ENCODE measurements at places on chromosomes 3 and 15.
A peak's percentile ranks its signal among the peaks of the same experiment; 100 is the strongest.

- no peaks in the 10 kb centered on the region for H3K27me3 ChIP-seq
- H3K27ac ChIP-seq: no peak overlapping the region
- H3K4me1 ChIP-seq: no peaks in the 10 kb centered on the region
- no peak overlapping the region for H3K4me3 ChIP-seq
Measured at GRCh38 chr3:52939600-52939999, 42.3 kb upstream of the STIMATE start.

- no peak overlapping the region for H3K4me3 ChIP-seq
- peak; percentile 55 for DNase-seq
- no peaks in the 10 kb centered on the region for H3K36me3 ChIP-seq
- peak overlapping the region; percentile 33 for H3K27ac ChIP-seq
- peaks cover 41% of the 10 kb centered on the region for H3K4me1 ChIP-seq
- H3K27me3 ChIP-seq: no peaks in the 10 kb centered on the region
Measured at GRCh38 chr15:90412356-90413194, 24.5 kb downstream of the IQGAP1 start.

DNA sequence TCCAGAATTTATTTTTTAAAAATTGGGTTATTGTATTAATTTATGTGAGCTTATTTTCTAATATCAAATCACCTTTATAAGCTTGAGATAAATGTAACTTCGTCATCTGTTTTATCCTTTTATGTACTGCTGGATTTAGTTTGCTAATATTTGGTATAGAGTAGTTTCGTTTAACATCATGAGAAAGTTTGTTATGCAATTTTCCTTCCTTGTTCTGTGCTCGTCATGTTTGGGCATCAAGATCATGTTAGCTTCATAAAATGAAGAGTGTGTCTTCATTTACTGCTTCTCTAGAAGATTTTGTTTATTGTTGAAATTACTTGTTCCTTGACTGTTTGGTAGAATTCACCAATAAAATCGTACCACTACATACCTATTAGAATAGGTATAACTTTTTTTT, 262.1 kb upstream of the SATB1 start:
- DNase-seq: no peak
- H3K4me1 ChIP-seq: no peaks in the 10 kb centered on the region
- no peak overlapping the region for H3K27ac ChIP-seq
- no peak overlapping the region for H3K4me3 ChIP-seq
- no peaks in the 10 kb centered on the region for H3K36me3 ChIP-seq

GRCh38 chr3:120129718-120130513, 35.7 kb upstream of the GSK3B start:
- no peak for DNase-seq
- H3K27ac ChIP-seq: no peak overlapping the region
- no peaks in the 10 kb centered on the region for H3K4me1 ChIP-seq
- no peak overlapping the region for H3K4me3 ChIP-seq
- H3K36me3 ChIP-seq: no peaks in the 10 kb centered on the region

DNA sequence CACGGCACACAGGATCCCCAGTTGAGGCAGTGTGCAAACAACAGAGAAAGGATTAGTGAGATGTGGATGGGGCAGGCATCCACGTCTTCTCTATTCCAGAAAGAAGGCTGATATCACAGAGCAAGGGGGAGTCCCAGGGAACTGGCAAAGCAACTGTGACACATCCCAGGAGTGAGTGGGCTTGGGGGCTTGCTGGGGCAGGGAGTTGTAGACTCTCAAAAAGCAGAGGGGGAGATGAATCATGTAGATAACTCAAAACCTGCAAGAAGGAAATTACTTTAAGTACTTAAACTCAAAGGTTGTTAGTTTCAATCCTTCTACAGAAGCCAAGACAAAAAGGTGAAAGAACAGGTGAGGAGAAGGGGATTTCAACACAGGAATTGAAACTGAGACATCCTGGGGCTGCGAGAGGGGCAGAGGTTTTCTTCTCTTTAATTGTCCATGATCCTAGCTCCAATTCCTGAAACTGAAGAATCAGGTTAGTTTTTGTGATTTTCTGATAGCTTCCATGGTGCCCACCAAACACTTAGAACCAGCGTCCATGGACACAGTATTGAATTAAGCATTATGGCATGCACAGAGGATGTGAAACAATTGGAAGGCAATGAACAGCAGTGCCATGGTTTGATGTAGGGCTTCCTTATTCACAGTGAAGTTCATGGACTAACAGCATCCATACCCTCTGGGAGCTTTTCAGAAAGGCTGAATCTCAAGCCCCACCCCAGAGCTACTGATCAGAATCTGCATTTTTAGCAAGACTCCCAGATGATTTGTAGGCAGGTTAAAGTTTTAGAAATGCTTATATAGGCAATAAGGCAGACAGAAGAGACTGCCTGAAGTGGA, 52.0 kb downstream of the CCR3 start:
- DNase-seq: no peak
- H3K27me3 ChIP-seq: no peaks in the 10 kb centered on the region
- no peaks in the 10 kb centered on the region for H3K4me1 ChIP-seq
- no peaks in the 10 kb centered on the region for H3K36me3 ChIP-seq
- no peak overlapping the region for H3K4me3 ChIP-seq

DNA sequence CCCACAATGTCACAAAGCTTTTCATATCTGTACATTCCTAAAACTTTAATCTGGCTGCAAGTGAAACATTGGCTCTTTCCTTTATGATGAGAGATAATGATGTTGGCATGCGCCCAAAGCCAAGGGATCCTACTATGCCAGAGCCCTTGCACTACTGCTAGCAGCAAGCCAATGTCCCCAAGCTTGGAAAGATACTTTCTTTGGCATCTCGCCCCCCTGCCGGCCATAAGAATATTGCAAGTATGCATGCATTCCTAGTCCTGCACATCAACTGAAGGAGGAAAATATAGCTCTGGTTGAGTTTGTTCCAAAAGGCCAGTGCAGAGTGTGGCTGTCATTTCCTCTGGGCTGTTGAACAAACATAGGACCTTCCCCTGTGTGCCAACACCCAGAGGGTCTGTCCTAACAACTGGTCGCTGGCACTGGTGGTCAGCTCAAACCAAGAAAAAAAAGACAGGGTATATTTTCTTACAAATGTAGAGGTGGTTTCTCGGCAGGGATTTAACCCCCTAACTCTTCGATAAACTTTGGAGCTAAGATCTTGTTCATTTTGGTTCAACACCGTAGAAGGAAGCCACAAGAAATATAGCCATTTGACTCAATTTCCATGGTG, 120.9 kb upstream of the ZBED2 start:
- no peak overlapping the region for H3K4me3 ChIP-seq
- no peaks in the 10 kb centered on the region for H3K27me3 ChIP-seq
- H3K27ac ChIP-seq: no peak overlapping the region
- no peaks in the 10 kb centered on the region for H3K36me3 ChIP-seq
- peaks cover 6% of the 10 kb centered on the region for H3K4me1 ChIP-seq
- DNase-seq: peak; percentile 65

DNA sequence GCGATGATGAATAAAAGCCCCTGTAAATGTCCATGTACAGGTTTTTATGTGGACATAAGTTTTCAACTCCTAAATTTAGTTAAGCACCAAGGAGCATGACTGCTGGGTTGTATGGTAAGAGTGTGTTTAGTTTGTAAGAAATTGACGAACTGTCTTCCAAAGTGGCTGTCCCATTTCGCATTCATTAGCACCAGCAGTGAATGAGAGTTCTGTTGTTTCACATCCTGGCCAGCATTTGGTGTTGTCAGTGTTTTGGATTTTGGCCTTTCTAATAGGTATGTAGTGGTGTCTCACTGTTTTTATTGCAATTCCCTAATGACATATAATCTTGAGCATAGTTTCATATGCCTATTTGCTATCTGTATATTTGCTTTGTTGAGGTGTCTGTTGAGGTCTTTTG, 3.7 kb downstream of the ZNF621 start:
- H3K36me3 ChIP-seq: peaks cover 10% of the 10 kb centered on the region
- H3K4me1 ChIP-seq: peaks cover 14% of the 10 kb centered on the region
- no peak for DNase-seq
- no peaks in the 10 kb centered on the region for H3K27me3 ChIP-seq

GRCh38 chr3:136390574-136390973, 140.4 kb downstream of the PCCB start:
- H3K4me1 ChIP-seq: peaks cover 11% of the 10 kb centered on the region
- no peaks in the 10 kb centered on the region for H3K36me3 ChIP-seq
- H3K4me3 ChIP-seq: no peak overlapping the region
- H3K27ac ChIP-seq: no peak overlapping the region
- peak; percentile 78 for DNase-seq

GRCh38 chr15:67587331-67587730, 44.8 kb downstream of the MAP2K5 start:
- no peak for DNase-seq
- H3K36me3 ChIP-seq: peaks cover 3% of the 10 kb centered on the region
- H3K4me1 ChIP-seq: no peaks in the 10 kb centered on the region
- no peak overlapping the region for H3K4me3 ChIP-seq
- H3K27me3 ChIP-seq: no peaks in the 10 kb centered on the region

DNA sequence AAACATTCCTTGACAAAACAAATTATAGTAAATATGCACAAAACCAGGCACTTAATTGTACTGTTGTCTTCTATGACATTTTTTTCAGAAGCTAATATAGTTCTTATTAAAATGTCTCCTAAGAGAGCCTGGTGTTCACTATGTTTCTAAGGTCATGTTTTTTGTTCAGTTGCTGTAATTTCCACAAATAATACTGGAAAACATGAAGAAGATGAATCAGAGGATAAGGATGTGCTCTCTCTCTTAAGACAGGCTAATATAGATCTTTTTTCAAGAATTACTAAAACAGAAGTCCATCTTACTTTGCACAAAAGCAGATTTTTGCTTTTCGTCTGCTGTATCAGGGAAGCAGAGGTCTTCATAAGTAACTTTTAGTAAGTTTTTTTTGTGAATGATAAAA, 823.0 kb upstream of the NECTIN3 start:
- DNase-seq: no peak
- H3K27ac ChIP-seq: no peak overlapping the region
- H3K4me3 ChIP-seq: no peak overlapping the region
- no peaks in the 10 kb centered on the region for H3K27me3 ChIP-seq
- no peaks in the 10 kb centered on the region for H3K36me3 ChIP-seq

GRCh38 chr3:124887177-124887931, at the start of gene ITGB5:
TSS of gene ITGB5 (minus strand) at chr3:124887365. CDS start at chr3:124887000, 365 bp downstream.
- no peaks in the 10 kb centered on the region for H3K27me3 ChIP-seq
- peak within 1 kb of the TSS; percentile 57 for H3K27ac ChIP-seq
- H3K4me3 ChIP-seq: peak within 1 kb of the TSS; percentile 47
- peak; percentile 72 for DNase-seq
- H3K4me1 ChIP-seq: peaks cover 23% of the 10 kb centered on the region

DNA sequence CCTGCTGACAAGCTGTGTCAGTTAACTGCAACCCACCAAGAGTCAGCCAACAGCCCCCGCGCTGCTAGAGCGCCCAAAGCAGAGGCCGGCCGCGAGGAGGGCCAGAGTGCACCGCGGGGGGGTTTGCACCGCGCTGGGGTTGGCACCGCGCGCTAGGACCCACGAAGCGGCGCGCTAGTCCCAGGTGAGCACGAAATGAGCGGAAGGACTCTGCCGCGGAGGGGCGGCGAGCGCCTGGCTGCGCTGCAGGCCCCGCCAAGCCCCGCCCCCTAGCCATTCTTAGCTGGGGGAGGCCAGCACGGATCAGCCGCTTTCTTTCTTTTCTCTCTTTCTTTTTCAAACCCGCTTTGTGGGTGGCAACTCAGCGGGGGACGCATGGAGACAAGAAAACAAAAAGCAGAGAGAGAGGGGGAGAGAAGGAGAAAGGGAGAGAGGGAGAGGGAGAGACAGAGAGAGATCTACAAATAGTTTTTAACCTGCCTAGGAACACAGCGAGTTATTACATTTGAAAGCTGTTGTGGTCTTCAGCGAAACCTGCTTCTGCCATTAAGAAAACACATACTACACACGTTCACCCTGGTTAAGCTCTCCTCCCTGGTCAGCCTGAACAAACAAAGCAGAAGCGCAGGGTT, 6.9 kb upstream of the FOXB1 start:
- H3K4me1 ChIP-seq: no peaks in the 10 kb centered on the region
- no peak overlapping the region for H3K4me3 ChIP-seq
- DNase-seq: no peak
- no peaks in the 10 kb centered on the region for H3K36me3 ChIP-seq

DNA sequence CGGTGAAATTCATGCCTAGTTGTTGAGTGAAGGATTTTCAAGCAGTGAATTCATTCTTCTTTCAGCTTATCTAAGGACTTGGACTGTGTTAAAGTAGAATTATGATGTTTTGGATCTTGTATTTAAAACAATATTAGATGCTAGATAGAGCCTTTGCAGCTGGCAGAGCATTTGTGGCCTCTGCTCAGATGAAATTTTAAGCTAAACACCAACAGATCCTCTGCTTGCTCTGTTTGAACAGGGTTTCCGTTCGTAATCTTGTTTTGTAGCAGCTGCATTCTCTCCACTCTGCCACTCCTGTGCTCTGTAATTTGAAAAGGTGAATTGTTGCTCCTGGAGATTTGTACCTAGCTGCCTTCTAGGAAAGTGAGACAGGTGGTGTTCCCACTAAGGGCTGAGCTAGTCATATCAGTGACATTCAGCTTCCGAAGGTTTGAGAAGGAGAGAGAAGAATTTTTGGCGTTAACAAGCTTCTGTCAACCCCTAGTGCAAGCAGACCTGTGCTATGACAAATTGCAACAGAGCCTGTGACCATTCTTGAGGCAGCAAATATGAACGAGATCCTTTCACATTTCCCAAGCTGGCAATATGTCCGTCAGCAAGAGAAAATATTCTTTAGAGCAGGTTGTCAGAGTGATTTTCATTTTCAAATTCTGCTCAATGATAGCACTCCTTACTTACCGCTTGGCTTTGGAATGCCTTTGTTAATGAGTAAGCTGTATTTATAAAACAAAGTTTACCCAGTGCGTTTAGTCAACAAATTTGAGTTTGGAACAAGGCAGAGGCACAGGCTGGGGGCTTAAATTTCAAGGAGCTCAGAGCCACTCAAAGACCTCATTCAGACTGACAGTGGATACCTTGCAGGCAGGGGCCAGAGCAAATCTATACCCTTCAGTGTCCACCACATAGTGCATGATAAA, 5.3 kb downstream of the CHST2 start:
- no peaks in the 10 kb centered on the region for H3K36me3 ChIP-seq
- no peaks in the 10 kb centered on the region for H3K27me3 ChIP-seq
- H3K4me3 ChIP-seq: no peak overlapping the region
- no peaks in the 10 kb centered on the region for H3K4me1 ChIP-seq
- no peak for DNase-seq

- H3K4me3 ChIP-seq: no peak overlapping the region
- DNase-seq: no peak
- H3K4me1 ChIP-seq: no peaks in the 10 kb centered on the region
Measured at GRCh38 chr3:162612991-162613390, 1116.4 kb downstream of the OTOL1 start.

- no peaks in the 10 kb centered on the region for H3K36me3 ChIP-seq
- DNase-seq: no peak
- H3K4me3 ChIP-seq: no peak overlapping the region
- peak overlapping the region; percentile 14 for H3K27ac ChIP-seq
- no peaks in the 10 kb centered on the region for H3K27me3 ChIP-seq
Measured at GRCh38 chr3:4993276-4994143, 14.3 kb downstream of the BHLHE40 start.

DNA sequence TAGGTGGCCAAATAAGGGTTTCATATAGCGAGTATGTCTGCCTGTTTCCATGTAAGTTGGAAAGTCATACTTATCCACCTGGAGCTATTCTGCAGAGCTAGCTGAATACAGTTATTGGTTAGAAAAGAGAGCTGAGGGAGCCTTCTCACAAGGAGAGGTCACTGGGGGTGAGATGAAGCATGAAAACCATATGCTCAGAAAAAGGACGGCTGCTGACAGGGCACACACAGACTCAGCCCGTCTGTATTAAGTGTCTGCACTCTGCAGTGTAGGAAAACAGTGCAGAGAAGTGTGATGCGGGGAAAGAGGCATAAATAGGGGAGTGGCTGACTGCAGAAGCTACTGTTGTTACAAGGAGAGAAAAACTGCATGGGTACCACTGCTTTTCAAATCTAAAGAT, 58.2 kb downstream of the C3orf70 start:
- H3K36me3 ChIP-seq: no peaks in the 10 kb centered on the region
- H3K4me3 ChIP-seq: no peak overlapping the region
- DNase-seq: no peak
- H3K27me3 ChIP-seq: peaks cover 2% of the 10 kb centered on the region
- H3K4me1 ChIP-seq: no peaks in the 10 kb centered on the region
